Choroid plexus epithelial cell (primary cell): ENCODE measurements at places on chromosomes 16 and 17.

DNA sequence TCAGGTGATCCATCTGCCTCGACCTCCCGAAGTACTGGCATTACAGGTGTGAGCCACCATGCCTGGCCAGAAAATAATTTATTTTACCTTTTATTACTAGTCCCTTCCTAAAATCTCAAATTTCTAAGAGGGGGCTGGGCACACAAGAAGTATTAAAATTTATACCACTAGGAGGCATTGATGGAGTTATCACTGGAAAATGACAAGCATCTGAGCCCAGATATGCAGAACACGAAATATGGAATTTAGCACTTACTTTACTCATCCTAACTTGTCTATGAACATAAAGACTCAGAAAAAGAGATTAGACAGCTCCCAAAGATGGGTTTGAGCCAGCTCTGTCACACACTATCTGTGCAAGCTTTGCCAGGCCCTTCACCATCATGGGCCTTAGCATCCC lies 46.4 kb downstream of the STAT5A start:
- peak; percentile 54 for DNase-seq

DNA sequence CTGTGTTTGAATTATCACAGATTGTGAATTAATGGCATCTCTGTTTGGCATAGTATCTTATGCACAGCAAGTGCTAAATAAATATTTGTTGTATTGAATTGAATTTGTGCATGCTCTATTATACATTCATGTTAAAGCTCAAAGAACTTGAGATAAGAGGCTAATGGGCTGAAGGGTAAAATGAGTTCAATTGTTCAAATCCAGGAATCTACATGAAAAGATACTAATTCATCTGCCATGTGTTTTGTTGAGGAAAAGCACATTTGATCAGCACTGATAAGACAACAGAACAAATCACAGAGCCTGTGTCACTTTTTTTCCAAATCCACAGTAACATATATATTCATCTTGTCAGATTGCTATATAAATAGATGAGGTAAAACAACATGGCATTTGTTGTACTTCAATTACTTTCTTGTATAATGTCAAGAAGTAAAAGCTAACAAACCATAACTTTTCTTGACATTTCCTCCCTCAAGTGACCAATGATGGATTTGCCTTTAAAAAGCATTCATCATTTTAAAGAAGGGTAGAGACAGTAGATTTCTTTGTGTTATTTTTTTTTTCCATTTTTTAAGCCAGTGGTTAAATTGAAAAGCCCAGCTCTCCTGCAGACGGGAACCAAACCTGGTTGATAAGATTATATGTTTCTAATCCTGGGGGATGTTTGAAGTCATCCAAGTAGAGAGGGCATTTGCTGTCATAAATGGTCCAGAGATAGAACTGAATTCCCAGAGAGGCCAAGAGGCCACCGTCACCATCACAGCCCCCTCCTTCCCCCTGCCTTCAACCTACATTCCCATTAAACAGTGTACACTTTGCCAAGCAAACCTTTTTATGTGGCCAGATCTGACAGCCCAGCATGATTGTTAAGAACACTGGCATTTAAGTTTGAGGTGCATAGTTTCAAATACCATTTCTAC lies 123.0 kb downstream of the CHD9NB start:
- DNase-seq = no peak

GRCh38 chr17:1173432-1174262 lies 6.1 kb downstream of the ABR start:
- DNase-seq = no peak

DNA sequence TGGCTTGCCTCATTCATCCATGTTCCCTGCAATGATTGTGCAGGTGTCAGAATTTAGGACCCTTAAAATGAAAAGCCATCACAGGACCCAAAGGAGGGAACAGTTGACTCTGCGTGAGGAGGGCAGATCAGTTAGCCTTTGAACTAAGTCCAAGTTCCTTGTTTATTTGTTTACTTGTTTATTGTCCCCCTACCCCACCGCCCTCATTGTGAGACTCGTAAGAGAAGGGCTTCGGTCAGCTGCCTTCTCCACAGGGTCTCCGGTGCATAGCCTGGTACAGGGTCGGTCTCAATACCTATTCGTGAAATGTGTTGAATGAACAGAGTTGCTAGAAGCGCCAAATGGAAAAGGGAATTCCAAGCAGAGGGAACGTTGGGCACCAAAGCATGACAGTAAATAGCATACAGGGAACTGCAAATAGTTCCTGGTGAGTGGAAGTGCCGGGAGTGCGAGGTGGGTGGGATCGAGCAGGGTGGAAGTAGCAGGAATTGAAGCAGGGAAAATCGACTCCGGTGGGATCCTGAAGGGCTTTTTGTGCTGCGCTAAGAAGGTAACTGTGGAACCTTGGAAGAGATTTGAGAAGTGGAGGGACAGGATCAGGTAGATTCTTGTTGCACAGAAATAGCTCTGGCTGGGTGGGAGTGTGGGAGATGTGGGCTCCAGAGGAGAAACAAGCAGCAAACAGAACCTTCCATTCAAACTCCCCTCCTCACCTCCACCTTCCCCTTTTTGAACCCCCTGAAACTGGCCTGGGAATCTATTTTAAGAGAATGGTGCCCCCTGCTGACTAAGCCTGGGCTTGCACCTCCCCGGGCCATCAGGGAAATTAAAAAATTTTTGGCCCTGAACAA lies 12.7 kb downstream of the SLC35B1 start:
- peak; percentile 31 for DNase-seq

- no peak for DNase-seq
Observed at GRCh38 chr17:79917902-79918484, 78.8 kb upstream of the CBX4 start.

GRCh38 chr17:6843241-6843880 lies 11.8 kb upstream of the TEKT1 start:
- peak; percentile 74 for DNase-seq

- no peak for DNase-seq
Observed at GRCh38 chr16:425740-426114, 278 bp downstream of the RAB11FIP3 start.

- DNase-seq = no peak
Observed at GRCh38 chr16:47061204-47061603, 82.5 kb downstream of the NETO2 start.
